ENCODE measurements at places on chromosomes 4 and X.

- no peak for DNase-seq
These were observed 89.2 kb upstream of the EXOC1L start for GRCh38 chr4:55730280-55730931.

DNA sequence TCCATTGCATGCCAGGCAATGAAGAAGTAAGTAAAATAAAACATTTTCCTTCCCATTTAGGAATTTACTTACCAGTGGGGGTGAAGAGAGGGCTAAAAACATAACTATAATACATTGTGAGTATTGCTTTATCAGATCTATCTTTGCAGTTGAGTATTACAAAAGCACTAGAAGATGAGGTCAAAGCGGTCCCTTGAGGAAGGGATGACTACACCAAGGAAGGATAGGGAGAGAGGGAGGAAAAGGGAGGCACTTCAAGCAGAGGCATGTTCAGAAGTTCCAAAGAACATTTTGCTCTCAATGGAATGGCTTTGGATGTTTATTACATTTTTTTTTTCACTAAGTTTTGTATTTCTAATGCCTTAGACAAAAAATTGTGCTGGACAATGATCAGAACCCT is 127.8 kb downstream of the TET2 start:
- no peak for DNase-seq

DNA sequence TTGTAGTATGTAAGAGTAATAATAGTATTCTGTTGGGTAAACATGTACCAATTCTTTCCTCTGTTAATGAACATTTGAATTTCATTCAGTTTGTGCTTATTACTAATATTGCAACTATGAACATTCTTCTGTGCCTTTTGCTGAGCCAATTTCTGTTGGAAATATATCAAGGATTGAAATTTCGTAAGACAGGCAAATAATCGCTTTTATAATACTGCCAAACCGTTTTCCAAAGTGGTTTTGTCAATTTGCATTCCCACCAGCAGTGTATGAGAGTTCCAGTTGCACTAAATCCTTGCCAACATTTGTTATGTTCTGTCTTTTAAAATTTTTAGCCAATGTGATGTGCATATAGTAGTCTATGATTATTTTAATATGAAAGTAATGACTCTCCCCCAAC is 38.6 kb downstream of the MAGEB17 start:
- no peak for DNase-seq

- DNase-seq, result no peak
These were observed 8.2 kb downstream of the ZCCHC4 start for GRCh38 chr4:25320773-25321172.

GRCh38 chrX:11386001-11386523 is 92.8 kb downstream of the AMELX start:
- DNase-seq, result no peak

- no peak for DNase-seq
These were observed 398.6 kb upstream of the TECRL start for GRCh38 chr4:64807821-64808220.

DNA sequence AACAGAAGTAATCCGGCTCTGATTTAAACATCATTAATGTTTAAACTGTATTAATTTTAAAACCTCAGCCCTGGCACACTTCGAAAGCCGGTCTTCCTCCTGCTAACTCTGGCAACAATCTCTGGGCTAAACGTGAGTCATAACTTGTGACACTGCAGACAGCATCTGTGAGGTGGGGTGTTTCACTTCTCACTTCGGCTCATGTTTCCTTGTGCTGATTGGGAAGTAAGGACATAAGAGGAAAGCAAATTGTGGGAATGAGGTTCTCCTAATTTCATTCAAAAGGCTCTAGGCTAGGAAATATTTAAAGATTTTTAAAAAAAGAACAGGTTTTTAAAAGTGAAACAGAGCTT is 139.9 kb upstream of the USP9X start:
- no peak for DNase-seq

Measured in stimulated activated CD8-positive, alpha-beta memory T cell treated with anti-CD3 and anti-CD28 coated beads, Interleukin-4, amount 100 ng/mL, for 4 hours (primary cell).